ENCODE measurements at places on chromosomes 2 and 18.

- no peak for DNase-seq
Measured at GRCh38 chr2:223099561-223099960, 47.6 kb downstream of the KCNE4 start.

- no peak for DNase-seq
Measured at GRCh38 chr18:2030647-2031046, 540.7 kb downstream of the METTL4 start.

DNA sequence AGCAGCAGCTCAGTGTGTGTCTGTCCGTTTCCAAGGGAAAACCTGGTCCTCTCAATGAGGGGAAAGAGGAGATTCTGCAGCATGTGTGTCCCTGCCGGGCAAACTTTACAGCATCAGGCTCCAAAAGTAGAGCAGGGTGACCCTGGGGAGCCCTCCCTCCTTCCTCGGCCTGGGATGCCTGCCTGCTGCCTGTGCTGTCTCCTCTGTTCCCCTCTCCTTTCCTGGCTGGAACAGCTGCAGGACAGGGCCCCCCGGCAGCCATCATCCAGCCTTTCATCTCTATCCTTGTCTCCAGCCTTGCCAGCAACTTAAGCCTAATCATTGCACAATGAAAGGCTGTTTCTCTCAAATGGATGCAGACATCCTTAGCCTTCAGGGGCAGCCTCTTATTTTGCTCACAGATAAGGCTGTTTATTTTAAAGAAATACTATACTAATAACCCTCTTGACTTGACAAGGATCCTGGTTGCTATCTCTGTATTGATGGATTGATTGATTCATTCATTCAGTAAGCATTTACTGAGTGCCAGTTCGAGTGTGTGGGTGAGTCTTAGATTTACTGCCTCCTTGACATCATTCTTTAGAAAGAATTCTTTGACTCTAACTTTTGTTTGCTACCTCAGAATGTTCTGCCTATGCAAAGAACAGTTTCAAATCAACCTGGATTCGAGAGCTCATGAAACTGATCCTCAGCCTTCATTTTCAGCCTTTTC lies 40.6 kb upstream of the EDAR start:
- no peak for DNase-seq

DNA sequence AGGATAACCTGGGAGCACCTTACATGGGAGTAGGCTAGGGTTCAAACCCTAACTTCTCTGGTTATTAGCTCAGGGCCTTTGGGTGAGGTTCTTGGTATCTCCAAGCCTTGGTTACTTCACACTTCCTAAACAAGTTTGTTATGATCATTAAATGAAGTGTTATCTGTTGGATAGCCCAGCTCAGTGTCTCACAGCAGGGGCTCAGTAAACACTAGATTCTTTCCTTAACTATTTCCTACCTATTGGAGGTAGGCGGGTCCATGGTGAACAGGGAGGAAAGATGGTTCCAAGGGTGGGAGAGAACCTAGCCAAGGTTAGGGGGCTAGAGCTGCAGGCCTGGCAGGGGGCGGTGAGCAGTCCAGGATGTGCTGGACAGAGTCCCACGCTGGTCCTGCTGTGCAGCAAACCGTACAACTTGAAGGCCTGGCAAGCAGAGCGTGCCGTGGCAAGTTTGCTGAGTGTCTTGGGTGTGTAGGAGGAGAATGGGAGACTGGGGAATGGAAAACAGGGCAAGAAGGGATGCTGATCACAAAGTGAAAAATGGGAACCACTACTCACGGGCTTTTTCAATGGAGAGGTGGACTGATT lies 259.1 kb downstream of the PRKCE start:
- no peak for DNase-seq

DNA sequence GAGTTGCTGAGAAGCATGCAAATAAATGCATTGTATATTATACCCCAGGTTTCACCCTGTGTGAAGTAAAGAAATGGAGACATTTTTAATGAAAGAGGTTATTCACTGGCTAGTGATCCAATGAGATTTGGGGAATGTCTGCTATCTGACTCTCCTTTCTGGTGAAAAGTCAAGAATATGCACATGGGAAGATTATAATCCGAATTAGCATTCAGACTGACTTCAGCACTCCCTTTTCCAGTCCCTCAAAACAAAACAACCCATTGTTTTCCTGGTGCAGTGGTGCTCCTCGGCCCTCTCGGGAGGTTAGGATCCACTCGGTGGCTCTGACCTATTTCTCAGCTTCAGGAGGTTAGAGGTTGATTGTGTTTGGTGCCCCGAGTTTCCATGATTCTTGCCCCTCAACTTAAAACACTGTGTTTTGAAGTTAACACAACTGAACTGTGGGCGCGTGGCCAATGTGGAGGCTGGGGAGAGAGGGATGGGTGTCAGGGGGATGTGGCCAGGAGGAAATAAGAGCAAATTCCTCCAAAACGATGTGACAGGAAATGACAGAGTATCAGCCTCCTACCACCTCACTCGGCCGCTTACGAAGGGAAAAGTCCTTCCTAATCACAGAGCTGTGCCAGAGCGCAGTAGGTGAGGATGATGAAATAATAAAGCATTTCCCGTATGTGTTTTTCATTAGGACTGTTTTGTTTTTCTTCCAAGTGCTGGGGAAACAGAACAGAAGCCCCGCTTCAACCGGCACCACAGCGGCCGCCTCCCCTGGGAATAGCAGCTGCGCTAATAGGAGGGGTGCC lies 440.1 kb downstream of the MTX2 start:
- DNase-seq = no peak
